ENCODE measurements at places on chromosomes 5 and 9. TPM values are rescaled to one million over a fixed set of nuclear protein-coding genes. Genes with fewer than 3 reads are reported as not detected.

DNA sequence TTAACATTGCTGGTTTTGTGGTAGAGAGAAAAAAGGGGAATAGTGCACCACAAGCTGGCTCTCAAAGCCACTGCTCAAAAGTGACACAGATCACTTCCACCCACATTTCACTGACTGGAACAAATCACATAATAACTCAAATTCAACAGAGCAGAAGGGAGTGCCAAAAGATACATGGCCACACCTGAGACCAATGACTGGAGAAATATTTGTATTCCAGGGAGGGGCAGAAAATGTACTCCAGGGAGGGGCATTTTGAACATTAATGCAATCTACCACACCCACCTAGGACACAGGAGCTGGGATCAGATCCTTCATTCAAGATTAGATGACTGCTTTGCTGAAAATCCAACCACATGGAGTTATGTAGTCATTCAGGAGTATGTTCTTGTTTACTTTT lies 44.8 kb upstream of the ALDOB start:
- no peak for DNase-seq

Gene NR5A1
- total RNA-seq, result not detected

- DNase-seq, result peak; percentile 56
Observed at GRCh38 chr9:87684627-87685219, 41.2 kb upstream of the CTSL start.

Gene CATSPER3
- not detected for total RNA-seq

- DNase-seq, result peak; percentile 97
Observed at GRCh38 chr5:169100735-169101075, 200.2 kb downstream of the SLIT3 start.

GRCh38 chr9:95103871-95104580 lies 213.5 kb downstream of the FANCC start:
- no peak for DNase-seq

Gene SNCAIP
- total RNA-seq, result 4.7 TPM

GRCh38 chr5:108064302-108064701 lies 317.6 kb downstream of the FBXL17 start:
- DNase-seq, result no peak

DNA sequence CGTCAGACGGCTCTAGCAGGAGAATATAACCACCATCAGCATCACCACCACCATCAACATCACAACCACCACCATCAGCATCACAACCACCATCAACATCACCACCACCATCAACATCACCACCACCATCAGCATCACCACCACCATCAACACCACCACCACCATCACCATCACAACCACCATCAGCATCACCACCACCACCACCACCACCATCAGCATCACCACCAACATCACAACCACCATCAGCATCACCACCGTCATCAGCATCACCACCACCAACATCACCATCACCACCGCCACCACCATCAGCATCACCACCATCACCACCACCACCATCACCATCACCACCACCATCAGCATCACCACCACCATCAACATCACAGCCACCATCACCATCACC lies 210.7 kb downstream of the C9orf50 start:
- DNase-seq, result no peak

DNA sequence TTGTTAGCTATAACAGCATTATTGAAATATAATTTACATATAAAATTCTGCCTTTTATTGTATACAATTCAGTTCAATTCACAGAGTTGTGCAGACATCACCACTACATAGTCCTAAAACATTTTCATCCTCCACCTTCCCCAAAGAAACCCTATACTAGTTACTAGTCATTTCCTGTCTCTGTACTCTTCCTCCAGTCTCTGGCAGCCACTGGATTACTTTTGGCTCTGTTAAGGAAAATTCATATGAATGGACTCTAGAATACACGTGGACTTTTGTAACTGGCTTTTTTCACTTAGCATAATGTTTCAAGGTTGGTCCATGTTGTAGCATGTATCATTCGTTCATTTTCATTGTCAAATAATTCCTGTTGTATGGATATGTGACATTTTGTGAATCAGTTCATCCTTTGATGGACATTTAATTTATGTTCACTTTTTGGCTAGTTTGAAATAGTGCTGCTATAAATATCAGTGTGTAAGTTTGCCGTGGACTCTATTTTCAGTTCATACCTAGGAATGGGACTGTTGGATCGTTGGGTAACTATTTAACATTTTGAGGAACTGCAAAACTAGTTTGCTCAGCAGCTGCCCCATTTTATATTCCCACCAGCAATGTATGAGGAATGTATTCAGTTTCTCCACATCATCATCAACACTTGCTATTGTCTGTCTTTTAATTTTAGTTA lies 9.7 kb downstream of the ICE1 start:
- peak; percentile 32 for DNase-seq

Gene CDX1
- total RNA-seq, result not detected

Gene GPR150
- not detected for total RNA-seq

GRCh38 chr9:35162605-35163315 lies 951 bp downstream of the UNC13B start:
- no peak for DNase-seq

Gene SLC25A2
- total RNA-seq, result not detected

DNA sequence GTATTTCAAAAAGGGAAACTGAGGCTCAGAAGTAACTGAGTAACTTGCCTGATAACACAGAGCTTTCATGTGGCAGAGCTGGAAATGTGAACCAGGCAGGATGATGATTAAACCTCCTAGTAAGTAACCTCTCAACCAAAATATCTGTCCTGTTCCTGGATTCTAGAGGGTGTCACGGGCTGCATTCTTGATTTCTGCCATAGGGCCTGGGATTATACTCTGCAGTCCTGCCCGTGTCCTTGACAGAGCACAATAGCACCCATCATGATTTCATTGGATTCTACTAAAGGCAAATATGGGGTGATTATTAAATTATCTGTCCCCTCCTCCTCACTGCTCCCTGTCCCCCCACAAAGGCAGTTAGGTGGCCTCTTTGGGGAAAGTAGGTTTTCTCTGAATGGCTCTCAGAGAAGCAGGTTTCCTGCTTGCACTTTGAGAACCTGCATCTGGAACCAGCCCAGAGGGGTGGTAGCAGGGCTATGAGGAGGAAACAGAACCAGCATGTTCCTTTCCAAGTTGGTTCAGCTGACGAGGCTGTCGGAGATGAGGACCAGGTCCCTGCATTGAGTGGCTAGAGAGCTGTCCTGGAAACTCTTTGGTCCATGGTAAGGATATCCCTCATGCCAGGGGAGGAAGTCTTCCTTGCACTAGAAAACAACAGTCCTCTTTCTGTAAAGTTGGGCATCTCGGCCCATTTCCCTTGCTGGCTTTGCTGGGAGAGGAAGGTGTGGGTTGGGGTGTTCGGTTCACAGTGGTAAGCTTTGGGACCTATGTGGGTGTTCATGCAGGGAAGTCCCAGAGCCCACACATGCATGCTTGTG lies 36.6 kb downstream of the PPARGC1B start:
- no peak for DNase-seq

- no peak for DNase-seq
Observed at GRCh38 chr5:63554191-63554590, 408.1 kb downstream of the HTR1A start.

Gene GFI1B
- total RNA-seq, result 0.19 TPM

DNA sequence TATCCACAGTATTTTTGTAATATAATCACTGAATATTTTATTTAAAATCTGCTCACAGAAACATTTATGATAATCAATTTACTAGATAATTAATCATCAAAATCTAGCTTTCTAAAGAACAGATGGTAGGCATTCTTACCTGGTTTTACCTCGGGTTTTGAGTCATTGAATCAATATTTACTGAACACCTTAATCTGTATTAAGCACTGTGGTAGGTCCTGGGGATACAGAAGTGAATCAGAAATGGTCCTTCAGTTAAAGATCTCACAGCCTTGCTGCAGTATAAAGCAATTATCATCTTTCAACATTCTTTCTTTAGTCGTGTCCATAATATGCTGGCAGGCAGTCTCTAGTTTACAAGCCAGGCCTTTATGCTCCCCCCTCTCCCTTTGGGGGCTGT lies 2.0 kb upstream of the MEIKIN start:
- DNase-seq, result no peak

DNA sequence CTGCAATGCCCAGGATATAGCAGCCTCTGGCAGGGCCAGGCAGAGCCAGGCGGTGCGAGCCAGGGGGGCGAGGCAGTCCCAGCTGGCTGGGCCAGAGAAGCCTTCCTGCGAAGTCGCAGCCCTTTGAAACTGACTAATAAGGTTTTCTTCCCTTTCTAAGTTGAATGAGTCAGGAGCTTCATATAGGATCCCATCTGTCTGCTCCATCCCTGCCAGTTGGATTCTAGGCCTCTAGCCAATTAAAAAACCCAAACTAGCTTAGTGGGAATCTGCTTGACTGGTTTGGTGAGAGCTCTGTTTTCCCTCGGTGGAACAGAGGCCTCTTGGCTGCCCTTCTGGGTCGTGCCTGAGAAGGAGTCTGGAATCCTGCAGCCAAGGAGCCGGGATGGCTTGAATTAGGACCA lies 70.1 kb upstream of the RAPGEF1 start:
- peak; percentile 31 for DNase-seq

Gene SPATA31A3
- not detected for total RNA-seq

DNA sequence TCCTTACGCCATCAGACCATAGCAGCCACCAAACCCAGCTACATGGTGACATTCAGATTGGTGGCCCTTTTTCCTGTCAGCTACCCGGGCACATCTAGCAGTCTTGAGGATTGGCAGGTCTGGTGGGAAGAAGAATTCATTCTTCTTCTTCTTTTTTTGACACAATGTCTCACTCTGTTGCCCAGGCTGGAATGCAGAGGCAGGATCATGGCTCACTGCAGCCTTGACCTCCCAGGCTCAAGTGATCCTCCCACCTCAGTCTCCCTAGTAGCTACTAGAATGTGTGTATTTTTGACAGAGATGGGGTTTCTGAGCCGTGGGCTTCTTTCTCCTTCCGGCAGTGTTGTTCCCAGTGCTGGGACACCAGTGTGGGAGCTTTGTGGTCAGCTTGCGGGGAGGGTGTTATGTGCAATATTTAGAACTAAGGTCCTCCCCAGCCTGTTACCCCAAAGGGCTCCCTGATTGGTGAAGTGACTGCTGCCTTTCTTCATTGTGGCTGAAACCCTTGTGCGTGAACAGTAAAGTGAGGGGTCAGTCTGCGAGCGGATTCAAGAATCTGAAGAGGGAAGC lies 3.4 kb downstream of the NTMT1 start:
- no peak for DNase-seq

DNA sequence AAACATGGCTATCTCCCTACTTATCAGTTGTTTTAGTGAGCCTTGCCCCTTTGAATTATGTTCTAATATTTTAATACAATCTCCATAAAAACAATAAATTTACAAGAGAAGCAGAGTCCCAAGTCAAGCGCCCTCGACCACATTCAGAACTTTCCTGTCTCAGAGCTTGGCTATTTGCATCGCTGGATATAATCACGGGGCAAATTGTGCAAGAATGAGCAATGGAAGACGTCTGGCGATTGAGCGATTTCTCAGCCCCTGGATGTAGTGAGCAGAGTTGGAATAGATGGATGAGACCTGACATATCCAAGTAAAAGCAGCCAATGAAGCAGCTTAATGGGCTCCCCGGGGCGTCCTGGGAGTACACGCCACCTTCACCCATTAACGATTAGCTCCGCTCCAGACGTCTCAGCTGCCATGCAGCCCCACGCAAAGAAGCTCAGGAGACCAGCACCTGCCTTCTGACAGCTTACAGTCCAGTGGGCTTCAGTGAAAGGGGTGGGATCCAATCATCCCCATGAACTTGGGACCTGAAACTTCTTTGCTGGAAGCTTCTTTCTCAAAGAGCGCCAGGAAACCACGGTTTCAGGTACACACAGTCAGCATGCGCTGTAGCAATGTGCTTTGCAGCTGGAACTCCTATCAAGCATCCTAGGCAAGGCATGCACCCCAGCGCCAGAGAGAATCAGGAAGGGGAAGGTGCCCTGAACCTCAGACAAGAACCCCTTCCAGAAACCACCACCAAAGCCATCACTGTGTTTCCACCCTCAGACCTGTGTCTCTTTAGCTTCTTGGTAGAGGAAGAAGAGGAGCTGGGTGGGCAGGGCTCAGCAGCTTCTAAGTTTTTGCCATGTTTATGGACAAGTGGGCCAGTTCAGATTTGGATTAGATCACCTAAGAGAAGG lies 92.0 kb upstream of the IRX4 start:
- no peak for DNase-seq

DNA sequence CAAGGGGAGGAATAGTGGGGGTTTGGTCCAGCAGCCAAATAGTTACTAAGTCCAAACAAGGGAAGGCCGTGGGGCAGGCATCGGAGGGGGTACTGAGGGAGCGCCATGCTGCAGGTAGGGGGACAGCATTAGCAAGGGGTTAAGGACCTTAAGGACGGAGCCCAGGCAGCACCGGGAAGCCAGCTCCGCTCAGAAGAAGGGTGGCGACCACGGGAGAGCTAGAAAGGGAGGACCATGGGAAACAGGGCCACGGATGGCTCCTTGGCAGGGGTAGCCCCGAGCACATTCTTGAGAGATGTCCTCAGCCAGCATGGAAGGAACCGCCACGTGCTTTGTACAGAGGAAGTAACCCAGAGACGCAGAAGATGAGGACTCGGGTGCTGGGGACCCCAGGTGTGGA lies 76.2 kb upstream of the STXBP1 start:
- no peak for DNase-seq

DNA sequence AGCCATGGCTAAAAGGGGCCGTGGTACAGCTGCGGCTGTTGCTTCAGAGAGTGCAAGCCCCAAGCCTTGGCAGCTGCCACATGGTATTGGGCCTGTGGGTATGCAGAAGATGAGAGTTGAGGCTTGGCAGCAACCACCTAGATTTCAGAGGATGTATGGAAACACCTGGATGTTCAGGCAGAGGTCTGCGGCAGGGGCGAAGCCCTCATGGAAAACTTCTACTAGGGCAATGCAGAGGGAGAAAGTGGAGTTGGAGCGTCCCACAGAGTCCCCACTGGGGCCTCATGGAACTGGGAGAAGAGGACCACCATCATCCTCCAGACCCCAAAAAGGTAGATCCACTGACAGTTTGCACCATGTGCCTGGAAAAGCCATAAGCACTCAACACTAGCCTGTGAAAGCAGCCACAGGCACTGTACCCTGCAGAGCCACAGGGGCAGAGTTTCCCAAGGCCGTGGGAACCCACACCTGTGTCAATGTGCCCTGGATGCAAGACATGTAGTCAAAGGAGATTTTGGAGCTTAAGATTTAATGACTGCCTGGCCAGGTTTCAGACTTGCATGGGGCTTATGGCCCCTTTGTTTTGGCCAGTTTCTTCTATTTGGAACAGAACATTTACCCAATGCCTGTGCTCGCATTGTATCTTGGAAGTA lies 65.9 kb downstream of the DMXL1 start:
- no peak for DNase-seq

Gene ASS1
- not detected for total RNA-seq

Gene WDR38
- total RNA-seq, result not detected

- DNase-seq, result peak; percentile 29
Observed at GRCh38 chr5:78600687-78601414, 47.7 kb downstream of the LHFPL2 start.

Gene MEIKIN
- not detected for total RNA-seq

GRCh38 chr9:95505072-95505716 lies 11.6 kb downstream of the PTCH1 start:
- DNase-seq, result no peak

Gene WASHC1
- 4.4 TPM for total RNA-seq

GRCh38 chr5:108379722-108380530 lies 2.0 kb downstream of the FBXL17 start:
- no peak for DNase-seq

Gene PCDHB2
- total RNA-seq, result 0.41 TPM

Data from A172 (cell line).